ENCODE measurements at places on chromosomes 4 and X.
A peak's percentile ranks its signal among the peaks of the same experiment; 100 is the strongest.

DNA sequence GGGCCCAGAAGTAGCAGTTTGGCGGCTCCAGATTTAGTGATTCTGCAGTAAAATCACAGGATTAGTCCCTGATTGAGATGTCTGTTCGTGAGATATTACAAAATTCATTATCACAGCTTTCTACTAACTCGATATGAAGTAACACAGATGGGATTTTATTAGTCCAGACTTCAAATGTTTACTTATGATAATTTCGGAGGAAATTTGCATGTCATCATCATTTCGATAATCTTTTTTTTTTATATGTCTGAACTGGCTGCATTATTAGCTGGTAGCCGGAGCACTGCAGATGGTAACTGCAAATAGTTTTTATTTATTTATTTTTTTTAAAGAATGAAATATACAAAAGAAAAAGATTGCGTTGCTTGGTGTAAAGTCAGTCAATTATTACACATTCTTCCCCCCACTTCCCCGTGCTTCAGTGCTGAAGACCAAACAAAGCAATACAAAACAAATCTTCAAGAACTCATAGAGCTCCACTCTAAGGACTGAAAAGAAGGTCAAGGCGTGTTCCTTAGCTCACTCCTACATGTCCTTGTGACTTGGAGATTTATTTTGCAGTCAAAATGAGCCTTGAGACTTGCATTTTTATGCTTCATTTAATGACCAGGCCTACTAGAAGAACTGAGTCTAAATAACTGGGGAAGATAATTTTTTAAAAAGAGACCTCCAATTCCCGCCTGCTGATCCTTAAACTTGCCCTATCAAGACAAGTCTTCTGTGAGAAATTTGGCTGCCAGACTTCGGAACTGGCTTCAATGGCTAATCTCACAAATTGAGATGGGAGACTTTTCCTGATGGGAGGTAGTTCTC, 11.7 kb upstream of the PITX2 start:
- DNase-seq: no peak

DNA sequence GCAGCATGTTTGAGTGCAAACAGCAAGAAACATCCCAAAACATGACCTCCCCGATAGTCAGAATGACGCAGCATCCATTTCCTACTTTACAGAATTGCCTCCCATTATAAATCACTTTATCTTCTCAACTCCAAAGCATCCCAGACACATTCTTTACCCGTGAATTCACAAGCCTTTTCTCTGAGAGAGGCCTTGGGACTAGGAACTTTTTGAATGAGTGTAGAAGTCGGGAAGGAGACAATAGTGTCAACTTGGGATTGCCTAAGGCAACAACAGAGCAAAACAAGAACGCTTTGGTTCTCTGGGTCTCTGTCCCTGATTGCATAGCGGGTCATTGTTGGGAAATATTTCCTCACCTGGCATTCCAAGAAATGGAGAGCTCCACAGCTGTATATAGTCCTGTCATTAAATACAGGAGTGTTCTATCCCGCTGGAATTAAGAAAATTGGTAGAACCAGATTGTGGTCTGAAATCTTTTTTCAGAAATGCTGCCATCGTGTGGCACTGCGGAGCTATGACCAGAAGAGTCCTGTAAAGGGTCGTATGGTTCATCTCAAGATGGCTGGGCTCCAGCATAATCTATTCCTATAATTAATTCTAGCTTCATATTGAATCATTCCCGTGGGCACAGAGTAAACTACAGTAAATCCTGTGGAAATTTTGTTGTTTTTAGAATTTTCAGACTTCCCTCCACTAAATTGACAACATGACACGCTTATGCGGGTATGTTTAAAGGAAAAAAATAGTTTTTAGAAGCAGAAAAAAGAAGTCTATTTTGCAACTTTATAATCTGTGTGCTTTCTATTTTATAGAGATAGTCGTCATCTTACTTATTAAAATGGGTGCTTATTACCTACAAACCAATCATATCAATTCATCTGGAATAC, 2.0 kb upstream of the SPP1 start:
- peak; percentile 43 for DNase-seq

- no peak for DNase-seq
These were observed 39.6 kb upstream of the PDLIM5 start for GRCh38 chr4:94412019-94412657.

- no peak for DNase-seq
These were observed 376.9 kb upstream of the CTSO start for GRCh38 chr4:156330436-156331031.

- DNase-seq: no peak
These were observed 6.3 kb downstream of the LAP3 start for GRCh38 chr4:17583276-17583675.

GRCh38 chrX:113629326-113629725, 788.7 kb upstream of the AMOT start:
- DNase-seq: no peak

- no peak for DNase-seq
These were observed 18.3 kb downstream of the NOA1 start for GRCh38 chr4:56959100-56959499.

DNA sequence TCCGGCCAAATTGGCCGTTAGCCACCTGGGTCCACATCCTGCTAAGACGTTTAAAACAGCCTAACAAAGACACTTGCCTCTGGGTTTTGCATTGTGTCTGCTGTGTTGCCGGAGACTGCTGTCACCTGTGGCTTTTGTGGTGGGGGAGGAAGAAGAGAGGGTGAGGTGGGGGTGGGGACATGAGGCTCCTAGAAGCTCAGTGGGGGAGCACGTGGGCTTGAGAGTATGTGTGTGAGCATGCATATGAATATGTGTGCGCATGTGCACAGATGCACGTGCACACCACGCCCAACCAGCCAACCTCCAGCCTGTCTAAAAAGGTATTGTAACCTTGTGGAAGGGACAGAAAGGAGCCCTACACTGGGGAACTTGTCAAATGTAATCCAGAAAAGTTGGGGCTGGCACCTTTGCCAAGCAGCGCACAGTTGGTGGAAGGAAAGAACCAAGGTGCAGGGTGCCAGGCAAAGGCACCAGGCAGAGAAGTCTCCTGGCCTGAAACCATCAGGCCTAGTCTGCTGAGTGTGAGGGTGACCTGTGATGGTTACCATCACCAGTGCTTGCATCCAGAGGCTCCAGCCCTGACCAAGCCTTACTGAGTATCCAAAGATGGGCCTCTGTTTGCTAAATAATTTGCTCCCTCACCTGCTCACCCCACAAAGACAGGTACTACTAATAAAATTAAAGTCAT, 10.1 kb upstream of the SASH3 start:
- peak; percentile 89 for DNase-seq

DNA sequence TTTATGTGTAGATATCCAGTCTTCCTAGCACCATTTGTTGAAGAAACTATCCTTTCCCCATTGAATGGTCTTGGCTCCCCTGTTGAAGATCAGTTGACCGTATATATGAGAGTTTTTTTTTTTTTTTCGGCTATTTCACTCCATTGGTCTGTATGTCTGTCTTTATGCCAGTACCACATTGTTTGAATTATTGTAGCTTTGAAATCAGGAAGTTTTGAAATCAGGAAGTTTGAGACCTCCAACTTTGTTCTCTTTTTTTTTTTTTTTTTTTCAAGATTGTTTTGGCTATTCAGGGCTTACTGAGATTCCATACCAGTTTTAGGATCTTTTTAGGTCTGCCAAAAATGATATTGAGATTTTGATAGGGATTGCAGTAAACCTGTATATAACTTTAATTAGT, 4.3 kb upstream of the SCD5 start:
- no peak for DNase-seq

DNA sequence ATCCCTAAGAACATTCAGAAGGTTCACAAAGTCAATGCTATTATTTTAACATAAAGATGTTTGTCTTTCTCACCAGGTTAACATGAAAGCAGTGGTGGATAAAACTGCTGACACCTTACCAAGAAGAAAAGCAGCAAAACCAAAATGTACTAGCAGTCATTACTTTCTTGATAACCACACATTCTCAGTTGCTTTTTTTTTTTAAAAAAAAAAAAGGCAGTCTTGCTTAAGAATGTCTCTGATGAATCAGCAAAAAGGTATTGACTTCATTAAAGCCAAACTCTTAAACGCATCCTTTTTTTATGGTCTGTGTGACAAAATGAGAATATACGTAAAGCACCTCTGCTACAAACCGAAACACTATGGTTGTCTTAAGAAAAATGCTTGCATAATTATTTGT, 31.9 kb downstream of the CDKL2 start:
- DNase-seq: no peak

DNA sequence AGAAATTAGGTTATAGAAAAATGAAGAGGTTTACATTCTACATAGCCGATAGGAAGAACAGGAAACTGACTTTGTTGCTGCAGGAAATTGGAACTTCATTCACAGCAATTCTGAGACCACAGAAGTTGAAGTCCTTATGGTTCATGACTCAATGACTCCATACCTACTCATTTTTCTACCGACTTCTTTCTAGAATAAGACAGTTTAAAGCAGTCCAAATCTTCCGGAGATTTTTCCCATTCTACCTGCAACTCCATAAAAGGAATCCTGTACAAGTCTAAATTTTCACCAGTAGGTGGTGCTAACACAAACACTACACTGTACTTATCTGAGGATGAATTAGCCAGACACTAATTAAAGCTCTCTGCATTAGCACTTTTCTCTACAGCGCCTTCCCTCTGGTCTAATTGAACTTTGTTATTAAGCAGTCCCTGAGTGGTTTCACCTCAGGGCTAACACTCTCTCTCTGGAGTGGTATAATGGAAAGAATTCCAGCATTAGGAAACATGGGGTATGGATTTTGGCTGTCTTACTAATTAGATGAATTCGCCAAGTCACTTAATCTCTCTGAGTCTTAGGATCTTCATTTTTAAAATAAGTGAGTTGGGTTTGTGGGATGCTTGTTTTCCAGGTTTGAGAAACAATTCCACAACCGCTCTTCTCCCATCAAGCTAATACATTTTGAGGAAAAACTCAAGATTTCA, 167.9 kb downstream of the SMIM20 start:
- DNase-seq: no peak

DNA sequence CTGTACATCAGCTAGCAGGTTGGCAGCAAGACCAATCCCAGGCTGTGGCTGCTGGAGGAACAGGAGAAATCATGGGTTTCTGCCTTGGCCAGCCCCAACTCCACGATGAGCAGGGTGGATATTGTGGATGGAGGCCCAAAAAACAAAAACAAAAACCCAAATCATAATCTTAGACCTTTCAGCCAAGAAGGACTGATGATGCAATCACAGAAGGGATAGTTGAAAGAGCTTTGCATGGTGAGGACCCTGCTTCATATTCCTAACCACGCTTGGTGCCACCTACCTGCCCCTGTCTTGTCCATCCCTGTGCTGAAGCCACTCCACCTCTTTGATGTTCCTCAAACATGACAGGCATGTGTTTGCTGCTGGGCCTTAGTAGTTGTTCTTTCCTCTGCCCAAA, 68.8 kb upstream of the CT45A1 start:
- DNase-seq: no peak

GRCh38 chr4:174663216-174663615, 140.9 kb upstream of the HPGD start:
- DNase-seq: no peak

GRCh38 chrX:152635941-152636340, 1.8 kb upstream of the GABRQ start:
- DNase-seq: no peak

- DNase-seq: no peak
These were observed 256.5 kb upstream of the FAT1 start for GRCh38 chr4:186979961-186980745.

DNA sequence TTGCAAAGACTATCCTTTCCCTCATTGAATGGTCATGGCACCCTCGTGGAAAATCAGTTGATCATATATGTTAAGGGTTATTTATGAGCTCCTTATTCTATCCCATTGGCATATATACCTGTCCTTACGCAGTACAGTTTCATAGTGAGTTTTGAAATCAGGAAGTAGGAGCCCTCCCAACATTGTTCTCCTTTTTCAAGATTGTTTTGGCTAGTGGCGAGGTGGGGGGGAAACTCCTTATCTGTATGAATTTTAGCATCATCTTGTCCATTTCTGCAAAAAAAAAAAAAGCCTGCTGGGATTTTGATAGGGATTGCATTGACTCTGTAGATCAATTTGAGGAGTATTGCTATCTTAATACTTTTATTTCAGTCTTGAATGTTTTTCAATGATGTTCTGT, 2.5 kb upstream of the USP9X start:
- DNase-seq: no peak

- DNase-seq: no peak
These were observed 164.2 kb upstream of the ACTRT1 start for GRCh38 chrX:128216364-128216763.

DNA sequence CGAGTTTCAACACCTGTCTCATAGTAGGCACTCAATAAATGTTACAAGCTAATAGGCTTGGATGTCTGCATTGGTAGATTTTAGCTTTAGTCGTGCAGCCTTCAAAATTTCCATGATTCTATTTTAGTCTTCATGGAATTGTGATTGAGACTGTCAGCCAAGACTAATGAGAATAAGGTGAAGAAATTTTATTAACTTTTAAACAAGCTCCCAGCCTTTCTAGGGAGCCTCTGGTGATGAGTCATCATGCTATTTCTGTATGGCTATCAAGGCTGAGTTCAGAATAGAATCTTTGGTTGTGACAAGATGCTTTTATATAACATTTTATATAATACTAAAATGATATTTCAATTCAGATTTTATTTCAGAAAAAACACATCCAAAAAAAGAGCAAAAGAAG, 685.8 kb downstream of the GABRG1 start:
- no peak for DNase-seq

DNA sequence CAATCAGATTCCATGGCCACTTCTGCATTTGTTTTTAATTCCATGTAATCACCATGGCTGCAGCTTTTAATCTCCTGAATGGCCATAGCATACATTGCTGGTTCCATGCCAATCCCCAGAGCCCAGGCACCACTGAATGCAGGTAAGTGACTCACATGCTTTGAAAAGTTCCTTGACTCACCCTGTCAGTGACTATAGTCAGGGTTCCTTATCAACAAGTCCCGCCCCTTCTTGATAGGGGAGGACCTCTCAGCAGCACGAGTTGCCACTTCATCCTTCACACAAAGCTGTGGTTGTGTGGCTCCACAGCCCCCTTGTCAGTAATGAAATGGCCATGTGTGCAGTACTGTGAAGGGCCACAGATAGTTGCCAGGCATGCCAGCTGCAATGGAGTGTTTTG, 516.6 kb downstream of the PPARGC1A start:
- DNase-seq: no peak

GRCh38 chr4:182496408-182496807, 253.2 kb downstream of the TENM3 start:
- DNase-seq: no peak

- no peak for DNase-seq
These were observed 47.4 kb upstream of the HOPX start for GRCh38 chr4:56728512-56728911.

GRCh38 chrX:71365356-71365874, 742 bp upstream of the TAF1 start:
- no peak for DNase-seq

DNA sequence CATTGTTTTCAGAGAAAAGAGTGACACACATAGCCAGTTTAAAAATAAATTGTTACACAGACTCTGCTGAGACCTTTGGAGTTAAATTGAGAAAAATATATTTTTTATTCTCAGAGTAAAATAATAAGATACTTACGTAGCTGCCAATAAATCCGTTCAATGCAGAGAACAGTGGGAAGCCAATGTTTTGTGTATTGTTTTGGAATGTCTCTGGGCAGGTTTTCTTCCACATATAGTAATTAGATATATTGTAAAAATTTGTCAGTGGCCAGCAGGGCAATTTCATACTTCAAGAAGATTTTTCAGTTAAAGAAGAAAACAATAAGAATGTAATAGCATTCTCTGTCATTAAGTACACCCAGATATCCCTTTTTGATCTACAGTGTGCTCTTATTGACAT, 999.5 kb upstream of the INTU start:
- DNase-seq: no peak

Measured in CD4-positive, alpha-beta T cell treated with Interleukin-15 for 1 hour (primary cell).